Mesangial cell (primary cell): ENCODE measurements at places on chromosomes 2 and 18. TPM values are rescaled to one million over a fixed set of nuclear protein-coding genes. Genes with fewer than 3 reads are reported as not detected.

Gene C1GALT1C1L
- total RNA-seq: 0.33 and 1.1 TPM in 2 replicates

Gene C2orf78
- not detected in 2 replicates for total RNA-seq

Gene SPEG
- total RNA-seq: 6.8 and 24.8 TPM in 2 replicates

Gene BOK
- 77.7 and 133 TPM in 2 replicates for total RNA-seq

Gene SP140
- total RNA-seq: 0.25 and 0.98 TPM in 2 replicates

Gene MAP3K20
- 16.6 and 23.8 TPM in 2 replicates for total RNA-seq

Gene AKAIN1
- not detected in 2 replicates for total RNA-seq

Gene CFC1
- not detected in 2 replicates for total RNA-seq

Gene SGPP2
- total RNA-seq: 1.8 and 6.6 TPM in 2 replicates

Gene REEP1
- total RNA-seq: 0.51 and 2.6 TPM in 2 replicates

Gene SULT1C4
- 24.3 and 90.4 TPM in 2 replicates for total RNA-seq

Gene TOGARAM2
- total RNA-seq: not detected in 2 replicates

Gene MC5R
- total RNA-seq: not detected in 2 replicates
